Heart left ventricle (tissue), 16 donors: ENCODE measurements at places on chromosomes 6 and 20.

- no peak for DNase-seq
Observed at GRCh38 chr6:140225701-140226436, 851.4 kb upstream of the CITED2 start.

- DNase-seq = no peak
Observed at GRCh38 chr20:37762716-37763485, 69.1 kb downstream of the CTNNBL1 start.

GRCh38 chr6:139905404-139906052 lies 531.1 kb upstream of the CITED2 start:
- no peak for DNase-seq

DNA sequence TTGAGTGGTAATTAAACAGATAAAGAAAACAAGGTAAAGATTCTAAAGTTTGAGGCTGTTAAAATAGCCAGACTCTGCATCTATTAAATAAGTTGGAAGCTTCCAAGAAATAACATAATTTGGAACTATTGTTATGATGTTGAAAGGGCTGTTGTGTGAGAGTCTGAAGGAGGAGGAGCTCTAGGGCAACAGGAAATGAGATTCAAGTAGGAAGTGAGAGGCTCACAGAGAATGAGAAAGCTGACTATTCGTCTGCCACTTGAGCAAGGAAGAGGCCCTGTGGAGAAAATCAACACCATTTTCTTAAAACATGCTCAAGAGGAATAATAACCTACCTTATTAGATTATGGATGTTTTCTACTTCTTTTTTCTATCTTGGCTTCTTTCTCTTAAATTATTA lies 185.2 kb downstream of the SLC24A3 start:
- DNase-seq = no peak

GRCh38 chr20:49999329-49999728 lies 16.5 kb downstream of the SNAI1 start:
- DNase-seq = no peak
